ENCODE measurements at places on chromosomes 5 and 9. TPM values are rescaled to one million over a fixed set of nuclear protein-coding genes. Genes with fewer than 3 reads are reported as not detected.

The PGM5 gene
- total RNA-seq = not detected

The PTPRD gene
- 0.16 TPM for total RNA-seq

The C1QTNF2 gene
- not detected for total RNA-seq

The NFIB gene
- total RNA-seq = not detected

The CACNA1B gene
- total RNA-seq = not detected

The LVRN gene
- not detected for total RNA-seq

The IL13 gene
- total RNA-seq = 0.44 TPM

The SV2C gene
- not detected for total RNA-seq

The KCNV2 gene
- total RNA-seq = not detected

The PHF24 gene
- total RNA-seq = 0.30 TPM

The FAM221B gene
- total RNA-seq = not detected

The GFI1B gene
- not detected for total RNA-seq

The DPYSL3 gene
- total RNA-seq = 0.28 TPM

The ZCCHC10 gene
- total RNA-seq = 31.2 TPM

The TMC1 gene
- not detected for total RNA-seq

The SPATA9 gene
- total RNA-seq = not detected

The LRRC8A gene
- total RNA-seq = 20.3 TPM

The BRIX1 gene
- total RNA-seq = 118 TPM

The ATP10B gene
- total RNA-seq = not detected

The HDAC3 gene
- total RNA-seq = 83.4 TPM

The AGXT2 gene
- total RNA-seq = not detected

The OCLN gene
- 0.40 TPM for total RNA-seq

The CER1 gene
- not detected for total RNA-seq

The DNLZ gene
- 24.9 TPM for total RNA-seq

The LECT2 gene
- total RNA-seq = not detected

The LCN10 gene
- total RNA-seq = 6.1 TPM

The BHMT2 gene
- not detected for total RNA-seq

The CCDC152 gene
- total RNA-seq = 18.1 TPM

The OMD gene
- total RNA-seq = not detected

The SLC25A2 gene
- total RNA-seq = 0.21 TPM

The CDKN2B gene
- not detected for total RNA-seq

The MAMDC2 gene
- not detected for total RNA-seq

The GAPVD1 gene
- total RNA-seq = 44.0 TPM

The FREM1 gene
- not detected for total RNA-seq

The SLC36A2 gene
- not detected for total RNA-seq

The IL9 gene
- not detected for total RNA-seq

The TOR4A gene
- total RNA-seq = 3.9 TPM

The SLC6A19 gene
- not detected for total RNA-seq

The NIPAL4 gene
- total RNA-seq = 0.60 TPM

The GRXCR2 gene
- total RNA-seq = not detected

The C5orf63 gene
- total RNA-seq = 8.2 TPM

The GARNL3 gene
- total RNA-seq = 2.0 TPM

The OTP gene
- total RNA-seq = not detected

The FUT7 gene
- total RNA-seq = not detected

The MARCHF11 gene
- total RNA-seq = not detected

The RXRA gene
- 11.4 TPM for total RNA-seq

The DMGDH gene
- not detected for total RNA-seq
